ENCODE measurements at places on chromosomes 16 and 17. TPM values are rescaled to one million over a fixed set of nuclear protein-coding genes. Genes with fewer than 3 reads are reported as not detected.

DNA sequence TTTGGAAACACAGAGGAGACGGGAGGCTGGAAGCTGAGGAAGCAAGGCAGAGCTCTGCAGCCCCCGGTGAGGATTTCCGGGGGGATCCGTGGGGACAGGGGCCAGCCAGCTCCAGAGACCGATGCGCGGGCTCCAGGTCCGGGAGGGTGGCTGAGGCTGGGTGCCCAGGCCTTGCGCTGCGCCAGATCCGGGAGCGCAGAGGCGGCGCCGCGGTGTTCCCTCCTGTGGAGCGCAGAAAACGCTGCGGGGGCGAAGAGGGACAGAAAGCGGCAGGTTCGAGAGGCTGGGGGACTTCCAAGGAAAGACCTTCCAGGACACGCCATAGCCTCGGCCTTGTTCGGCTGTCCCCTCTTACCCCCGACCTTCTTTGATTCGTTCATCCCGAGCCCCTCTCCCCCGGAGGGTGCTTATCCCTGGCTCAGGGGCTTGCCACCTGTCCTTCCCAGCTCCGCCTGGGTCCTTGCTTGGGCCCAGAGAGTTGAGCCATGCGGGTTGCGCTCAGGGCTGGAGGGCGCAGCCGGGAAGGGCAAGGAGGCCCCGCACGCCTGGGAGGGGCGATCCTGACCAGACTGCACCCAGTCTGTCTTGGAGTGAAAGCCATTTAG is 697 bp upstream of the SHISA9 start:
- no peak for DNase-seq

DNA sequence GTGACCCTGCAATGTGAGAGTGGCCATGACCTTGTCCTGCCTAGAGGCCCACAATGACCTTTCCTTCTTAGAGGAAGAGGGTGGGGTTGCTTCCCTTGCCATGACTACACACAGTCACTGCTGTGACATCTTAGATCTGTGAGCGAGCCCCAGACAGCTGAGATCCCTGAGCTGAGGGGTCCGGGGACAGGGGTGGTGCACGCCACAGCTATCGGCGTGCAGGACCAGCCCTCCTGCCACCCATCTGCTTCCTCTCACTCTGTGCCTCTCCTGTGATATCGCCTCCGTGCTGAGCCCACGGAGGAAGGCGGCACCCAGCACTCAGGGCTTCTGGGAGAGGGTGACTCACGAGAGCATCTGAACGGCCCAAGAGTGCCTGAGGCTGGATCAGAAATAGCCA is 35.2 kb downstream of the KIAA0513 start:
- DNase-seq: no peak

DNA sequence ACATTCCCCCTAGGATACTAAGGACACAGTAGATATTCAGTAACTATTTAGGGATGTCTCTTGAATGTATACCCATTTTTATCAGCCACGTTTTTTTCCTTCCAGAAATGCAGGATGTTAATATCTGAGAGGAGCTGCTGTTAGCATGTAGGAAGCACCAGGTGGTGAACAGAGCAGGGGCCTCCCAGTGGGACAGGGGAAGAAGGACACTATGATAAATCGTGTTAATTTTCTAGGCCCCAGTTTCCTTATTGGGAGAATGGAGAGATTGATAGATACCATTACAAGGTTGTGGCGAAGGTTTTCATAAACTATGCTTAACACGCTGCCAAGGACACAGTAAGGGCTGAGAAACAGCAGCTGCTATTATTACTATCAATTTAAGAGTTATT is 45.4 kb downstream of the PRSS54 start:
- DNase-seq: no peak

- DNase-seq: peak; percentile 73
These were observed 110.3 kb upstream of the CHMP6 start for GRCh38 chr17:80881306-80881705.

GRCh38 chr16:80158766-80159165 is 382.0 kb upstream of the DYNLRB2 start:
- DNase-seq: no peak

GRCh38 chr16:24309258-24310142 is 53.4 kb downstream of the CACNG3 start:
- DNase-seq: no peak

- peak; percentile 90 for DNase-seq
These were observed 76.2 kb upstream of the KSR1 start for GRCh38 chr17:27379888-27380533.

DNA sequence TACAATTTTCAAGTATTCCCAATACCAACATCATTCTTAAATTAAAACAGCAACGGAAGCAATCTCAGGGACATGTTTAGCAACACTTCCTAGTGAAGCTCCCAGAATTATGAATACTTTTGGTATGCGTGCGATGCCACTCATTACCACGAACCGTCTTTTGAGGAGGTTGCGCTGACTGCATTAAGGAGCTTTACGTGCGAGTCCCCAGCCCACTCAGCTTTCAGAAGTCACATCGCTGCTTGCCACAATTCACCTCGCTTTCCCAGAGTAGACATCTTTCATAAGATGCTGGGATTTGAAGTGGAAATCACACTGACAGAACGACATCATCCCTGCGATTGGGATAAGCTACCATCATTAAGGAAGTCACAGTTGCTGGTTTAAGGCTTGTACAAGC is 441.6 kb upstream of the HSBP1 start:
- DNase-seq: no peak

GRCh38 chr16:28064150-28064549 is 636 bp upstream of the GSG1L start:
- DNase-seq: no peak

- no peak for DNase-seq
These were observed 16.8 kb downstream of the VASN start for GRCh38 chr16:4388271-4389021.

DNA sequence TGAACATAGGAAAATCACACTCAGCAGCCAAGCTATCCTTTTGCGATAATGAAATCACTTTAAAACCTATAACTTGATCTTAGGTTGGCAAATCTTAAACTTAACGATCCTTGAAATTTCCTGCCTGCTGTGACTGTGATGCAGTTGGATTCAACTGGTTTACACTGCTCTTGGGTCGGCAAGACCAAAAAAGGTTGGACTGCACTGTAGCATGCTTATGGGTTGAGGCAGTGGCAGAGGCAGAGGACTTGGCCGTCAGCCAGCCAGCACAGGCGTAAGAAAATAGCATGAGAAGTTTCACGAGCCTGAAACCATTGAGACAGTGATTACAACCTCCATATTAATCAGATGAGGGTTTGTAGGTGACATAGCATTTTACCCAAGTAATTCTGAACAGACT is 21.4 kb downstream of the WSB1 start:
- no peak for DNase-seq

- no peak for DNase-seq
These were observed 538.3 kb downstream of the NPIPA7 start for GRCh38 chr16:16917191-16917785.

GRCh38 chr17:56510554-56511342 is 82.8 kb upstream of the NOG start:
- no peak for DNase-seq

The MPP3 gene
- total RNA-seq: 22.3 TPM

The TM4SF5 gene
- total RNA-seq: not detected

The C17orf113 gene
- 0.13 TPM for total RNA-seq

The MT1G gene
- total RNA-seq: 41.5 TPM

The KRTAP4-9 gene
- total RNA-seq: not detected

The CCL1 gene
- not detected for total RNA-seq

The MIEF2 gene
- total RNA-seq: 4.6 TPM

The BLTP2 gene
- total RNA-seq: 163 TPM

The GDPD1 gene
- total RNA-seq: 1.2 TPM

The PPY gene
- not detected for total RNA-seq

Data from mesenteric fat pad (tissue), 1 donor.